Occipital lobe (tissue), 3 donors: ENCODE measurements at places on chromosomes 12 and 14. TPM values are rescaled to one million over a fixed set of nuclear protein-coding genes. Genes with fewer than 3 reads are reported as not detected.

- no peak for DNase-seq
Observed at GRCh38 chr14:86712727-86713126, 1182.8 kb downstream of the FLRT2 start.

GRCh38 chr12:123232807-123233504 is at the start of the genes MPHOSPH9 and MTRFR:
TSS of gene MPHOSPH9 (minus strand) at chr12:123233141. CDS start at chr12:123230364, 2,777 bp downstream.
TSS of gene MTRFR (plus strand) at chr12:123233436. CDS start at chr12:123253675, 20,239 bp downstream.
- peak; percentile 99 for DNase-seq

- no peak for DNase-seq
Observed at GRCh38 chr14:104040539-104040938, 45.0 kb upstream of the ASPG start.

DNA sequence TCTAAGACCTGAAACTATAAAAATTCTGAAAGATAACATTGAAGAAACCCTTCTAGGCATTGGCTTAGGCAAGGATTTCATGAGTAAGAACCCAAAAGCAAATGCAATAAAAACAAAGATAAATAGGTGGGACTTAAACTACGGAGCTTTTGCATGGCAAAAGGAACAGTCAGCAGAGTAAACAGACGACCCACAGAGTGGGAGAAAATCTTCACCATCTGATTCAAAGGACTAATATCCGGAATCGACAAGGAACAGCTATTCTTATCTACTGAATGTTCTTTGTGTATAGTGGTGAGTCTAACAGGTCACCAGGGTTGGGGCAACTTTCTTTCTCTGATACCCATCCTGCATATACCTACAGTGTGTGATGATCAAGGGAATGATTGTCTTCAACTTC is 198.6 kb downstream of the CCDC91 start:
- no peak for DNase-seq

Gene AQP6
- 0.62 TPM for total RNA-seq

DNA sequence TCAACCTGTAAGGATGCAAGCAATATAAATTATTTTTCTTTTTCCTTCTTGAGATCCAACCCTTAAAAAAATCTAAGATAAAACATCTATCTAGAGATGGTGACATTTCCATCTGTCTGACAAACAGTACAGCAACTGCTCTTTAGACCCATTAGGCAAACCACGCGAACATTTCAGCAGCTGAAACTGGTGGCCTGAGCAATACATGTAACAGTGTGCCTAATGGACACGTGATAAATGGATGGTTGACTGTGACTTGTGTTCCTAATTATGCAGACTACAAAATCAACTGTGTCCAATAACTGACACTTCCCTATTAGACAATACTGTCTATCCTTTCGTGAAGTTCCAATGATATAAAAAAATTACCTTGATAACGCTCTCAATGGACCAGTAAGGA is 18.9 kb downstream of the E2F7 start:
- no peak for DNase-seq

GRCh38 chr14:81018251-81018650 is 62.8 kb downstream of the TSHR start:
- no peak for DNase-seq

Gene SERPINA10
- total RNA-seq, result not detected

GRCh38 chr14:99402285-99402648 is 78.4 kb downstream of the SETD3 start:
- DNase-seq, result no peak

DNA sequence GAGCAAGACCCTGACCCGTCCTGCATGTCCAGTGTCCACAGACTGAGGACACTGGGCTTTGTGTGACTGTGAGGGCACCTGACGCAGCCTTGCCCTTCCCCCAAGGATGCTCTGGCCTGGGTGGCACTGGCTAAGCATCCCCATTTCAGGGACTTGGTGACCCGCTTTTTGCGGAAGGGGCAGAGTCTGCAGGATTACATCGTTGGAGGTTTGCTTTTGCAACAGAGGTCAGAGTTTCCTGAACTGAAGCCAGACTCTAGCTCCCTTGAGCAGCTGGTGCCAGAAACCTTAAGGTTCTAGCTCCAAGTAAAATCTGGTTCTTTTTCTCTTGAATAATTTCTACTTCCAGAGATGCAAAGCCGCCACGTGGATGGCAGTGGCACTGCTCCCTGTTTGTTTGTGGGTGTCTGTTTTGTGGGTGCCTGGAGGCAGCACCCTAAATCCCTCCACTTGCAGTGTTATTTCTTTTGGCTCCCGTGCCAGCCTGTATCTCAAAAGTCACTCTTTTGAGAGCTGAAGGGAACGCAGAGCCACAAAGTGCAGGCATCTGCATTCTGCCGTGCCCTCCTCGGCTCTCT is 184.7 kb downstream of the TSPAN9 start:
- no peak for DNase-seq

DNA sequence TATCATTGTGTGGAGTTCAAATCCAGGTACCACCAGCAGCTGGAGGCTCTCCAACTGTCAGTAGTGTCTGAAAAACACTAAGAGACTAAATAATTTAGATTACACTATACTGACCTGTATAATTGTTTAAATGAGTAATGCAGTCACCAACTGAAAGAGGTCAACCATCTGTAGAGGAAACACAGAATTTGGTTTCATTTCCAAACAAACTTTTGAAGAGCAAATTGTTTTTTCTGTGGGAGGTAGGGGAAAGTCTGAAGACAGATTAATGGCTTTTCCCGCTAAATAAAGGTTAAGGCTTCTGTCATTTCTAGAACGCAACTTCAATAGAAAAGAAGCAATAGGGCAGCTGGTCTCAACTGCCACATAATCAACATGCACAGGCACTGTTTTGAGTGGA is 462.6 kb downstream of the PRKD1 start:
- no peak for DNase-seq

GRCh38 chr12:7130701-7131501 is 730 bp downstream of the CLSTN3 start:
- no peak for DNase-seq

Gene EGLN3
- 9.7 TPM for total RNA-seq

- no peak for DNase-seq
Observed at GRCh38 chr12:47977046-47977771, 13.8 kb downstream of the TMEM106C start.

Gene DNAJC22
- total RNA-seq, result 0.78 TPM

- DNase-seq, result peak; percentile 49
Observed at GRCh38 chr14:23929822-23930294, 23.7 kb upstream of the DHRS4 start.

Gene TPPP2
- not detected for total RNA-seq

DNA sequence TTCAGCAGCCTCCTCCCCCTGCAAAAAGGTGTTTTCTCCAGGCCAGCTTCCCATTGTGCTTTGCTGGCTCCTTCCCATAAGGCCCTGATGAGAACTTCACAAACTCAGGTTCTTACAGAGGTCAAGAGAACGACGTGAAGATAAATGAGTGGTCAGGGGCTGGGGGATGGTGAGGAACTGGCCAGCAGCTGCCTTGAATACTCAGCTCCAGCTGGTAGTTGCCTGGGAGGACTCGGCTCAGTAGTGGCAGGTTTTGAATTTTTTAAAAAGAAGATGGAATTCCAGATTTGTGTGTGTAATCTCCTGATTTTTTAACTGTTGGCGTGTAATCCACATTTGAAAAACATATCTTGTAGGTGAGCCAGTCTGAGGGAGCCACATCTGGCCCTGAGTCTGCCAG is 5.9 kb downstream of the DDX55 start:
- no peak for DNase-seq

GRCh38 chr12:19165451-19165850 is 35.9 kb downstream of the PLEKHA5 start:
- DNase-seq, result no peak

- no peak for DNase-seq
Observed at GRCh38 chr12:123387508-123388176, 3.7 kb downstream of the KMT5A start.

- no peak for DNase-seq
Observed at GRCh38 chr14:85415015-85415712, 114.8 kb upstream of the FLRT2 start.

Gene SLC7A8
- total RNA-seq, result 3.4 TPM

DNA sequence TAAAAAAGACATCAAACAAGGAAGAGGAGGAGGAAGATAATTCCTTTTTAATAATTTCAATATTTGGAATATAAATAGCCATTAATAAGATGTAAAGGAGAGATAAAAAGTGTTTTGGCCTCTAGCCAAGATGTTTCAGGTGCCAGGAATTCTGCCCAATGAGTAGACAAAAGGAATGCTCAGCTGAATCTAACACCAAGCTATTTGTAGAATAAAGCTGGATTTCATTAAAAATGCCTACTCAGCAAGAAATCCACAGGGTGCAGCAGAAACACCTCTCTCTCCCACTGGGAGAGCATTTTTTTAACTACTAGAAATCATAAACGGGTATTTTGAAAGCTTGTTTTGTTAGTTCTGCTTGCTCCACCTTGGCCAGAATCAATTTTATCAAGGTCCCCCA is 4.1 kb upstream of the STAB2 start:
- DNase-seq, result no peak

GRCh38 chr14:68359837-68360552 is 432.9 kb downstream of the ZFP36L1 start:
- DNase-seq, result no peak

DNA sequence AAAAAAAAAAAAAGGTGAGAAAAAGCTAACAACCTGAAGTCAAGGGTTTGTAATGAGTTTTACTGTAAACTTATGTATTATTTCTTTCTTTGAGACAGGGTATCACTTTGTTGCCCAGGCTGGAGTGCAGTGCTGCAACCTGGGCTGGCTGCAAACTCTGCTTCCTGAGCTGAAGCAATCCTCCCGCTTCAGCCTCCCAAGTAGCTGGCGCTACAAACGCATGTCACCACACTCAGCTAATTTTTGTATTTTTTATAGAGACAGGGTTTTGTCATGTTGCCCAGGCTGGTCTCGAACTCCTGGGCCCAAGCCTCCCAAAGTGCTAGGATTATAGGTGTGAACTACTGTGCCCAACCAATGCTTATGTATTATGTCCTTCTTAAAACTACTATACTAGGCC is 9.2 kb downstream of the ATF7 start:
- DNase-seq, result no peak

- DNase-seq, result no peak
Observed at GRCh38 chr12:53496752-53497032, 2.6 kb downstream of the MAP3K12 start.

Gene C3AR1
- 3.1 TPM for total RNA-seq

DNA sequence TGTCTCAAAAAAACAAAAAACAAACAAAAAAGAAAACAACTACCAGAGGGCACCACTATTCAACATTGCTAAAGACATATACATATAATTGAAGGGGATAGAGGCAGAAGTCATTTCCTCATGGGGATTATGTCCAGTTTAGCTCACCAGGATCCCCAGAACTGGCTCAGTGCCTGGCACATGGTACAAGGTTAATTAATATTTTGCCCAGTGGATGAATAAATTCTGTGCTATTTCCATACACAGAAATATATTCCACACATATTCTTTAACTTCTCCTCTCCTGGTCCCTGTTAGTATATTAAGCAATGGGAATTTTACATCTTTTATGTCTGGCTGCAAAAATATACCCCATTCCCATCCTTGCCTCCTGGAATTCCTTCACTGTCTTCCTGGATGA is 6.7 kb downstream of the FOS start:
- no peak for DNase-seq

DNA sequence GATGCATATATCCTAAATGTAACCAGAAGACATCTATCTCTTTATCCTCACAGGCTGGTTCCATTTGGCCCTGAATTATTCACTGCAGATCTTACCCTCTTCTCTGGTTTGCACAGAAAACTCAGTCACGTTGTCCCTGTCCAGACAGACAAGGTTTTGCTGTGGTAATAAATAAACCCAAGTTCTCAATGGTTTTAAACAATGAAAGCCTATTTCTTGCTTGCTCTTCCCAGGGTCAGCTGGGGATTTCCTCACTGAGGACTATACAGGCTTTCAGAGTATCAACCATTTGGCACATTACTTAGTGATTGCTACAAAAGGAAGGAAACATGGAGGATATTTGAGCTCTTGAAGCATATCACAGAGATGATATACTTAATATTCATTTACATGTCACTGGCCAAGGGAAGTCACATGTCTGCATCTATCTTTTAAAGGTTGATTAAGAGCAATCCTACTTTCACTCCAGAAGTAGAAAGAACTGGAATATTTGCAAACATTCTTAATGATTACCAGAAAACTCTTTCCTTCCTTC is 24.4 kb upstream of the E2F7 start:
- DNase-seq, result no peak

- no peak for DNase-seq
Observed at GRCh38 chr12:66438601-66439000, 136.3 kb downstream of the HELB start.

Gene KRT73
- total RNA-seq, result not detected

Gene DDX47
- 65.8 TPM for total RNA-seq

DNA sequence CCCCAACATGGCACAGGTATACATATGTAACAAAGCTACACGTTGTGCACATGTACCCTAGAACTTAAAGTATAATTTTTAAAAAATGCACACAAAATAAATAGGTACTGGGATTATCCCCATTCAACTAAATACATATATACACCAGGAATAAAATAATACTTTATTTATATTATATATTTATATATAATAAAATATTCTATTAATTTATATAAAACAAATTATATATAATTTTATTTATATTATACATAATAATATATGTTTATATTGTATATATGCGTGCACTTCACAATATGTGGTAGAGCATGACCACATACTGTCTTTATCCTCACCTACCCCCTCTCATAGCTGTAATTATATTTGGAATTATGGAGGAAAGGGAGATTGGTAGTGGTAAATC is 119.1 kb upstream of the TMEM260 start:
- no peak for DNase-seq

DNA sequence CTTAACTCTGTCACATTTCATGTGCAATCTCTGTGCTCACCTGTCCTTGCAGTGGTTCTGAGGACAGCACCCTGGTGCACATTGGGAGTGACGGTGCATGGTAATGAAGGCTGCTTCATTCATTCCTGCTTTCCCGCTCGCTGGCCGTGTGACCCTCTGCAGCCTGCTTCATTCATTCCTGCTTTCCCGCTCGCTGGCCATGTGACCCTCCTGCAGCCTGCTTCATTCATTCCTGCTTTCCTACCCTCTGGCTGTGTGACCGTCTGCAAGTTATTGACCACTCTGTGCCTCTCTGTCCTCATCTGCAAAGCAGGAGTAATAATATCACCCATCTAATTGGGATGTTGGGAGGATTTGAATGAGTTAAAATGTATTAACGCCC is 189.1 kb upstream of the TMEM132C start:
- DNase-seq, result no peak

Gene MEG3
- total RNA-seq, result 92.5 TPM

Gene GARIN6
- not detected for total RNA-seq

DNA sequence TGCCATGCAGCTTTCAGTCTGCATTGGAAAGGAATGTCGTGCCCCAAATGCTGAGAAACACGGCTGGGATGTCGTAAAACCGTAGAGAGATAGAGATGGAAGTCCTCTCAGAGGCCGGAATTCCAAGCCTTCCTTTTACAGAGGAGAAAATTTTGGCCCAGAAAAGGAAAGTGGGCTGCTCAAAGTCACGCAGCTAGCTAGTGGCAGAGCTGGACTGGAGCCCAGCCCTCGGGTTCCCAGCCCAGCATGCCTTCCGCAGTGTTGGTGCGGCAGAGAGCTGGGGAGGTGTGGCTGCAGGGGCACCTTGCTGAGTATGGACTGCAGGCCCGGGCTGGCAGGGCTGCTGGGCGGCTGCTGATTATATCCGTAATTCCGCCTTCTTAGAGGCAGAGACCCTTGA is 50.3 kb downstream of the KCNA1 start:
- DNase-seq, result peak; percentile 61

- DNase-seq, result no peak
Observed at GRCh38 chr14:23252006-23252405, 14.3 kb downstream of the RNF212B start.
